GDM1 (cell line): ENCODE measurements at places on chromosomes 13 and 19.

GRCh38 chr13:27638521-27638920 lies 16.8 kb downstream of the POLR1D start:
- DNase-seq = no peak

- DNase-seq = no peak
Measured at GRCh38 chr19:2413159-2413558, 14.2 kb downstream of the TIMM13 start.

DNA sequence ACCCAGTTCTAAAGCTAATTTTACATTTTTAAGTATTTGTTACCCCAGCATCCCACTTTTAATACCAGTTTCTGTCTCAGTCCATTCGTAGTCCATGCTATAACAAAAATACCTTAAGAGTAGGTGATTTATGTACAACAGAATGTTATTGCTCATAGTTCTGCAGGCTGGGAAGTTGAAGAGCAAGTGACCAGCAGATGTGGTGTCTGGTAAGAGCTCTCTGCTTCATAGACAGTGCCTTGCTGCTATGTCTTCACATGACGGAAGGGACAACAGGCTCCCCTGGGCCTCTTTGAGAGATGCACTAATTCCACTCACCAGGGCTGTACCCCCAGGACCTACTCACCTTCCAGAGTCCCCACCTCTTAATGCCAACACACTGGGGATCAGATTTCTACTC lies 96.6 kb downstream of the COL4A2 start:
- no peak for DNase-seq

GRCh38 chr13:27341616-27342015 lies 71.0 kb downstream of the RASL11A start:
- DNase-seq = no peak

GRCh38 chr19:911197-912033 lies 1.6 kb downstream of the R3HDM4 start:
- no peak for DNase-seq

DNA sequence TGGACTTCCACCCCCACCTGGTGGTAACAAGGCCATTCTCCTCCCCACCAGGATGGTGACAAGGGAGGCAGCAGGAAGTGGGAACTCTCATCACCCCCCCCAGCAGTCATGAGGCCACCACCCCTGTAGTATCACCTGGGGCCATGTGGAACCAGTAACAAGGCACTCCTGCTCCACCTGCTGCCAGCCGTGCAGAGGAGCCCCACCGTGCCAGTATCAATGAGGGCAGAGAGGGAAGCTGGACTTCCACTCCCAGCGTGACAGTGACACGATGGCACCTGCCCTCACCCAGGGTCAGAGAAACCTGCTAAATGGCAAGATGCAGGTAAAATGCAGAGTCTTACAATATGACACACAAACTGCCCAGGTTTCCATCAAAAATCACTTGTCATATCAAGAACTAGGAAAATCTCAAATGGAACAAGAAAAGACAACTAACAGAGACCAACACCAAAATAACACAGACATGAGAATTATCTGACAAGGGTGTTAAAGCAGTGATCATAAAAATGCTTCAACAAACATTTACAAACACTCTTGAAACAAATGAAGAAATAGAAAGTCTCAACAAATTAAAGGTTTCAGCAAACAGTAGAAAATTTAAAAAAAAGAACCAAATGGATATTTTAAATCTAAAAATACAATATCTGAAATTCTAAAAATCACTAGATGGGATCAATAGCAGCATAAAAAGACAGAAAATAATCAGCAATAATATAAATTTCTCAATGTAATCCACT lies 9.1 kb upstream of the SPACA7 start:
- DNase-seq = no peak

DNA sequence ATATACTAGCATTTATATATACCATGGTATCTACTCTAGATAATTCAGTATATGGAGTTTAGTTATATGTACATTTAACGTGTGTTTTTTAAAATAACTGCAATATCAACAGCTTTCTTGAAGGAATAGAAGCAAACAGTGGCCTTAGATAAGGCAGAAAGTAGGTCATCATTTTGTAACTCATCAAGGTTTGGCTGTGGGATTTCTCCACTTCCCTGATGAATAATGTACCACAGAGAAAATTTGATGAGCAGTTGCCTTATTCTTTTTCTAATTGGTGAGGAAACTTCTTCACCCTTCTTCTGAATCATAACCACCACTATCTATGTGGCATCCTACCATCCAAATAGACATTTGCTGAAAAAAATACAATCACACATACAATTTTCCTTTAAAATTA lies 590.2 kb upstream of the SPRY2 start:
- DNase-seq = no peak

DNA sequence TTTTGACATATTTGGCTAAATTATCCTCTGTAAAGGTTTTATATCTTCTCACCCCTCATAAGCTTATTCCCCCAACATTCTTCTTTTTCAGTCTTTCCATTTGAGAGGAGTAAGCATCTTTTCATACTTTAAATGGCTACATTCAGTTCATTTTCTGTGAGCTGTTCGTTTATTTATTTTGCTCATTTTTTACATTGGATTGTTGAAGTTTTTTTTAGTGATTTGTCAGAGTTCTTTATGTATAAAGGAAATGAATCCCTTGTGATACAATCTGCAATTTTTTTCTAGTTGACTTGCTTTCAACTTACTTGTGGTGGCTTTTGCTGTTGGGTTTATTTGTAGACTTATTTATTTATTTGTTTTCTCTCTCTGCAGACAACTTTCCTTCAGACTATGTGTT lies 250.3 kb downstream of the DLEU7 start:
- DNase-seq = no peak

DNA sequence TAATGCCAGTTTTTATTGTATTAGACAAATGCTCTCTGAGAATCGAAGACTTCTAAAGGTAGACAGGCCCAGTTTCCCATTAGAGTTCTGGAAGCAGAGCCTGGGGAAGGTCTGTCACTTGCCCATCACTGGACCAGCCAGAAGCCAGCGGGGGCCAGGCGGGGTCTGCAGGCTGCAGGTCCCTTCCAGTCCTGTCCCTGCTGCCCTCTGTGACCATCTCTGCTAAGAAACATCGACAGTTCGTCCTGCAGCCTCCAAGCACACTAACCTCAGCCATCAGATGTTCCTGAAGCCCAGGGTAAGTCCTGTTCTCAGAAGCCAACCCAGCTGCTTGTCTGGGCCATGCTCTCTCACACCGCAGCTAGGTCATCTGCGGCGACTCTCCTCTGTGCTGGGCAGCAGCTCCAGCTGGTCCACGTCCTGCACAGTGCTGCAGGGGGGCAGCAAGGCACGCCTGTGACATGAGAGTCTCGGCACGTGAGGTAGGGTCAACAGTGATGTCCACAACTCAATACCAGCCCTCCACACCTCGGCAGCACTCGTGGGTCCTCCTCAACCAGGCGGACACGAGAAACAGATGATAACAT lies 2.9 kb upstream of the ADPRHL1 start:
- DNase-seq = no peak

DNA sequence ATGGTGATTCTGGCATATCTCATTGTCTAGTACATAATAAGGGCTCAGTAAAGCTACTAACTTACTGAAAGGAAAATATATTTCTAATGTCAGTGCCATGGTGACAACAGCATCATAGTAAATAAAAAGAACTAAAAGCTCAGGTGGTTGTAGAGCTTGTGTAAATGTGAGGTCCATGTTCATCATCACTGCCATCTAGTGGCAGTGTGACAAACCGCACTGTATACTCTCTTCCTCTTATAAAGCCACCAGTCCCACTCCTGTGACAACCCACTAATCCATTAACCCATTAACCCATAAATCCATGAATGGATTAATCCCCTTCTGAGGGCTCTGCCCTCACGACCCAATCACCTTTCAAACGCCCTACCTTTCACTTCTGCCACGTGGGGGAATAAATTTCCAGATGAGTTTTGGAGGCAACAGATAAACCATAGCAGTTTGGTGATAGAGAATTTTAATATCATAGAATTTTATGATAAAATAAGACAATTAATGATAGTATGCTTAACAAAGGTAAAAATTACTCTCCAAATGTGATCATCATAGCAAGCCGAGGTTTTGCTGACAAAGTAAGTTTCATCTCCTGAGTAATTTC lies 160.4 kb upstream of the SGCG start:
- peak; percentile 32 for DNase-seq

GRCh38 chr19:13328241-13328640 lies 178.0 kb downstream of the IER2 start:
- no peak for DNase-seq

GRCh38 chr13:73110814-73111213 lies 52.0 kb downstream of the KLF5 start:
- no peak for DNase-seq

GRCh38 chr13:95192998-95193397 lies 108.3 kb downstream of the ABCC4 start:
- DNase-seq = no peak

DNA sequence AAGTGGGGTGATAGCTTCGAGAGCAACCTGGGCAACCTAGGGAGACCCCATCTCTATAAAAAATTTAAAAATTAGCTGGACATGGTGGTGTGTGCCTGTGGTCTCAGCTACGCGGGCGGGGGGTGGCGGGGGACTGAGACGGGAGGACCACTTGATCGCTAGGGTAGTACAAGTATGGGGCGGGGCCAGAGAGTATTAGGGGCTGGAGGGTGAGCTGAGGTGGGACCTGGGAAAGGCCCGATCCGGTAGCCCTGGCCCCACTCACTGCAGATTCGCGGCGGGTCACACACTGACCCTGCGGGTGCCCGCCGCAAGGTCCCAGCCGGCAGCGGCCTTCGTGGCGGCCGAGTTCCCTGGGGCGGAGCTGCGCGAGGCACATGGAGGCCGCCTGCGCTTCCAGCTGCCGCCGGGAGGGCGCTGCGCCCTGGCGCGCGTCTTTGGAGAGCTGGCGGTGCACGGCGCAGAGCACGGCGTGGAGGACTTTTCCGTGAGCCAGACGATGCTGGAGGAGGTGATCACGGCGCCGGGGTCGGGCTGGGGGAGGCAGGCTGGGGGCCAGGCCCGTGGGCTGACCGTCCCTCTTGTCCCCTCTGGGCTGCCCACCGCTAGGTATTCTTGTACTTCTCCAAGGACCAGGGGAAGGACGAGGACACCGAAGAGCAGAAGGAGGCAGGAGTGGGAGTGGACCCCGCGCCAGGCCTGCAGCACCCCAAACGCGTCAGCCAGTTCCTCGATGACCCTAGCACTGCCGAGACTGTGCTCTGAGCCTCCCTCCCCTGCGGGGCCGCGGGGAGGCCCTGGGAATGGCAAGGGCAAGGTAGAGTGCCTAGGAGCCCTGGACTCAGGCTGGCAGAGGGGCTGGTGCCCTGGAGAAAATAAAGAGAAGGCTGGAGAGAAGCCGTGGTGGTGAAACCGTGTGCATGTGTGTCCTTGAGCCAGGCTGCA lies 2.0 kb upstream of the ARHGAP45 start:
- DNase-seq = peak; percentile 65

DNA sequence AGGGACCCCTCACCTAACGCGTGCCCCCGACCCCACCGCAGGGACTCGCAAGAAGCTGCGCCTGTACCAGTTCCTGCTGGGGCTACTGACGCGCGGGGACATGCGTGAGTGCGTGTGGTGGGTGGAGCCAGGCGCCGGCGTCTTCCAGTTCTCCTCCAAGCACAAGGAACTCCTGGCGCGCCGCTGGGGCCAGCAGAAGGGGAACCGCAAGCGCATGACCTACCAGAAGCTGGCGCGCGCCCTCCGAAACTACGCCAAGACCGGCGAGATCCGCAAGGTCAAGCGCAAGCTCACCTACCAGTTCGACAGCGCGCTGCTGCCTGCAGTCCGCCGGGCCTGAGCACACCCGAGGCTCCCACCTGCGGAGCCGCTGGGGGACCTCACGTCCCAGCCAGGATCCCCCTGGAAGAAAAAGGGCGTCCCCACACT lies 4.7 kb upstream of the MYBPC2 start:
- peak; percentile 73 for DNase-seq

GRCh38 chr19:46036744-46037128 lies 4.1 kb downstream of the IGFL4 start:
- DNase-seq = no peak

GRCh38 chr13:83633746-83634145 lies 248.5 kb downstream of the SLITRK1 start:
- no peak for DNase-seq

DNA sequence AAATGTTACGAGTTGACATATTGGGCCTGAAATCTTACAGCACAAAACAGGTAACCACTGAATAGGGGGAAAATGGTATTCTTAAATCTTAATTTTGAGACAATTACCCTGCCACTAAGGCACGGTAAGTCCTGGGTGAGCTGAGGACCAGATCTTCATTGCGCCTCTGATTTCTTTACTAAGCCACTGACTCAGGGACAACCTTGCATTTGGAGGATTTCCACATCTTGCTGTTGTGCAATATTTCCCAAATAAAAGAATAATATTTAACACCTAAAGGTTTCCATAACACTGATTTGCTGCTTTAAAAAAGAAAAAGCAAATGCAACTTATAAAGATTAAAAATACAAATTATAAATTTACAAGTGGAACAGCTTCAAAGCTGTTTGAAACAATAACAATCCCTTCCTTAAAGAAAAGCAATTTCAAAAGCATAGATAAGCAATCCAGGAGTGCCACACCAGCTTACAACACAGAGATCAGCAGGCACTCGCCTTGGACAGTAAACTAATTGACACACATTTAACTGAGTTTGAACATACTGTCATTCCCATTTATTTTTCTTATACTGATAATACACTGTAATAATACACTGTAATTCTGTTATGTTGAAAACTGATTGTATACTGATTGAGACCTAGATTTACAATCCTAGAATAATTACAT lies 79.6 kb upstream of the DOCK9 start:
- DNase-seq = no peak

DNA sequence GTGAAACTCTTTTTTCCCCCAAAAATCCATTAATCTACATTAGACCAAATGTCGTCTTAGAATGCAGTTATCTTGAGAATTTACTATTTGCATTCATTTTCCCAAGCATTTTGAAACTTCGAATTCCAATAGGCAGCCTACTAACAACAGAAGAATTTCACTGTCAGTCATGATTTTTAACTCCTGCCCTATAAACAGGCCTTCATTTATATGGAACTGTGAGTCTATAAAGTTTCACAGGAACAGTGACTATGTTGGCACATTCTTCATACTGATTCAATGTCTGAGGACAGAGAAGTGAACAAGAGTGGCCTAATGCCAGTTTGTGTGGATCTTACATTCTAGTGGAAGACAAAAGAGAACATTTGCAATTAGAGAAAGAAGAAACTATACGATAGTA lies 198.0 kb downstream of the PCDH17 start:
- DNase-seq = no peak

DNA sequence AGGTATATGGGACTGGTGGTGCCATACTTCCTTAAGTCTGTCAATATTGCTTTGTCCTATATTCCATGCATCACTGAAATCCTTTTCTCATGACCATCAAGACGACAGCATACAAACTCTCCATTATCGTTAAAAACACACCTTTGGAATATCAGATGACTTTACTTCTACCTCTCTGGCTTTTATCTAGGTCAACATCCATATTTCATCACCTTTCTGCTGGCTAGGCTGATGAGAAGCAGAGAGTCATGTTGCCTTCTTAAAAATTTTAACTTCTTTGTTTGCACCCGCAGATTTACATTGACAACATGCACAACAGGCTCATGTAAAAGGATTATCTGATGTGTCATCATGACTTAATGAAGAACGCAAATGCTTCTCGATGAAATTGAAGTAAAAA lies 771.4 kb downstream of the OLFM4 start:
- no peak for DNase-seq
